ENCODE measurements at places on chromosomes 16 and 17. TPM values are rescaled to one million over a fixed set of nuclear protein-coding genes. Genes with fewer than 3 reads are reported as not detected.

Gene NPIPB6
- polyA plus RNA-seq, result not detected

Gene ARL2BP
- polyA plus RNA-seq, result 166 TPM

Gene HS3ST3B1
- polyA plus RNA-seq, result 12.2 TPM

Gene CD300A
- polyA plus RNA-seq, result 5.8 TPM

Gene LGALS9B
- polyA plus RNA-seq, result not detected

Gene TBC1D3G
- polyA plus RNA-seq, result not detected

Gene CETP
- 0.17 TPM for polyA plus RNA-seq

Gene TMEM235
- not detected for polyA plus RNA-seq

- H3K27ac ChIP-seq, result no peak overlapping the region
- no peak for DNase-seq
- no peaks in the 10 kb centered on the region for H3K27me3 ChIP-seq
- no peaks in the 10 kb centered on the region for H3K4me1 ChIP-seq
These were observed 63.0 kb upstream of the CES5A start for GRCh38 chr16:55938126-55938525.

GRCh38 chr17:68356949-68357455 is 65.7 kb downstream of the ARSG start:
- H3K27ac ChIP-seq, result peak overlapping the region; percentile 24
- DNase-seq, result peak; percentile 14
- H3K4me3 ChIP-seq, result peak overlapping the region; percentile 33
- H3K36me3 ChIP-seq, result no peaks in the 10 kb centered on the region
- H3K4me1 ChIP-seq, result peaks cover 51% of the 10 kb centered on the region

GRCh38 chr17:65690626-65691310 is 129.3 kb upstream of the AXIN2 start:
- no peaks in the 10 kb centered on the region for H3K27me3 ChIP-seq
- no peak overlapping the region for H3K27ac ChIP-seq
- H3K4me3 ChIP-seq, result no peak overlapping the region

GRCh38 chr16:14501331-14502255 is 128.5 kb downstream of the PARN start:
- H3K36me3 ChIP-seq, result no peaks in the 10 kb centered on the region
- no peak overlapping the region for H3K4me3 ChIP-seq
- no peaks in the 10 kb centered on the region for H3K27me3 ChIP-seq
- DNase-seq, result no peak
- H3K4me1 ChIP-seq, result no peaks in the 10 kb centered on the region
- H3K27ac ChIP-seq, result no peak overlapping the region

- DNase-seq, result no peak
- no peaks in the 10 kb centered on the region for H3K27me3 ChIP-seq
- no peaks in the 10 kb centered on the region for H3K4me1 ChIP-seq
- H3K4me3 ChIP-seq, result no peak overlapping the region
- no peaks in the 10 kb centered on the region for H3K36me3 ChIP-seq
- no peak overlapping the region for H3K27ac ChIP-seq
These were observed 39.9 kb downstream of the IQCK start for GRCh38 chr16:19757762-19758595.

GRCh38 chr16:27712251-27712711 is 162.3 kb downstream of the KATNIP start:
- H3K36me3 ChIP-seq, result peaks cover 5% of the 10 kb centered on the region
- H3K4me3 ChIP-seq, result no peak overlapping the region
- no peak for DNase-seq
- no peaks in the 10 kb centered on the region for H3K4me1 ChIP-seq

- H3K27me3 ChIP-seq, result no peaks in the 10 kb centered on the region
- peaks cover 3% of the 10 kb centered on the region for H3K4me1 ChIP-seq
- no peak for DNase-seq
These were observed 73.2 kb upstream of the MRTFB start for GRCh38 chr16:13997933-13998332.

- H3K36me3 ChIP-seq, result no peaks in the 10 kb centered on the region
- H3K27me3 ChIP-seq, result no peaks in the 10 kb centered on the region
- H3K4me3 ChIP-seq, result no peak overlapping the region
- H3K4me1 ChIP-seq, result no peaks in the 10 kb centered on the region
- DNase-seq, result no peak
These were observed 245.8 kb upstream of the CDH5 start for GRCh38 chr16:66120656-66121055.

GRCh38 chr16:24729243-24729950 is at the start of gene TNRC6A:
TNRC6A (plus strand) TSS chr16:24729651; CDS start chr16:24729842, 191 bp downstream.
- peaks cover 17% of the 10 kb centered on the region for H3K4me1 ChIP-seq
- DNase-seq, result peak; percentile 78
- H3K27me3 ChIP-seq, result no peaks in the 10 kb centered on the region
- H3K36me3 ChIP-seq, result no peaks in the 10 kb centered on the region
- H3K4me3 ChIP-seq, result peak within 1 kb of the TSS; percentile 90

DNA sequence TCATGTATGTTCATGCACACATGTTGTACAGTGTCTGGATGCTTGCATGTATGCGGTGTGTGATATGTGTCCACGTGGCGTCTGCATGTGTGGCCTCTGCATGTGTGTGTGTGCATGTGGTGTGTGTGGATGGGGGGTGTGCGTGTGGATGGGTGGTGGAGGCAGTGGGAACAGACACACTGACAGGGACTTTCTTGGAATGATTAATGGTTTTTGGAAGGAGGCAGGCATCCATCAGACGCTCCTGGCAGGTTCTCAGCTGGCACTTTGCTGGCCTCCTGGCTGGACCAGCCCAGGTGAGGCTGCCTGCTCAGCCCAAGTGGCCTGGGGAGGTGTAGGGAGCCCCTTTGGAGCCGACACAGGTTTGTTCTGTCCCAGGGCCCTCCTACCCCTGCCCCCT is 121.2 kb upstream of the CIBAR2 start:
- H3K27ac ChIP-seq, result no peak overlapping the region
- no peaks in the 10 kb centered on the region for H3K27me3 ChIP-seq
- H3K4me3 ChIP-seq, result no peak overlapping the region
- no peaks in the 10 kb centered on the region for H3K4me1 ChIP-seq

DNA sequence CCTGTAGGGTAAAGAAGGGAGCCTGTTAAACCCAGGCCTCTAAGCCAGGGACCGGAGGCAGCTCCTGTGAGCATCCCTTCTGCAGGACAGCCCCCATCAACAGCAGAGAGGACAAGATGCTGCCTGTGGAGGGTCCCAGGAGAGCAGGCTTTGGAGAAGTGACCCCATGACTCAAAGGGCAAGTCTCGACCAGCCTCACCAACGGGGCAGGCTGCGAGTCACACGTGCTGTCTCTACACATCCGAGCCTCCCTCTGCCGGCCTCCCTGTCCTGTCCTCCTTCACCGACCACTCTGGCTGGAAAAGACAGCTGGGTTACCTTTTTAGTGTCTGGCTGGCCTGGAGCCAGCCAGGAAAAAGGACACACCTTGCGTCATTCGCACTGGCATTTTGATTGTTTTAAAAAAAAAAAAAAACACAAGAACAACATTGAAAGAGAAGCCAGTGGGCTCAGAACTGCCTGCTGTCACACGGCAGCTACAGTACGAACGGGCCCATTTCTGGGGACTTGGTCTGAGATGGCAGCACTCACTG is 74.5 kb upstream of the RCVRN start:
- H3K27ac ChIP-seq, result no peak overlapping the region
- H3K4me1 ChIP-seq, result no peaks in the 10 kb centered on the region
- H3K36me3 ChIP-seq, result no peaks in the 10 kb centered on the region
- no peaks in the 10 kb centered on the region for H3K27me3 ChIP-seq
- H3K4me3 ChIP-seq, result no peak overlapping the region

DNA sequence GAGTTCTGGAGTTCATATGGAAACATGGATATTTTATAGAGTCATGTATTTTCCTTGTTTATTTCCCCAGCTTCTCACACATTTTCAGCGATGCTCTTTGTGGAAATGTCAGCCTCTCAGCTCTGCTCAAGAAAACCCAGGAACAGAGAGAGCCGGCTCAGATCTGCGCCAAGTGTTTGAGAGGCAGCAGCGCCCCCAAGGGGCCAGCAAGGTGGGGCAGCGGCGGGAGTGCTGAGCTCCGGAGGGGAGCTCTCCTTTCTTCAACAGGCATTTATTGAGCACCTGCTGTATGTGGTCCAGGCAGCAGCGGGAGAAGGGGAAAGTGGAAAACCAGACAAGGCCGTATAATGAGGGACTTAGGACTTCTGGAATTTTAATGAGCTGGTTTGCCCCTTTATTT is 421.1 kb upstream of the C16orf82 start:
- no peaks in the 10 kb centered on the region for H3K4me1 ChIP-seq
- H3K36me3 ChIP-seq, result no peaks in the 10 kb centered on the region
- no peak overlapping the region for H3K4me3 ChIP-seq
- H3K27ac ChIP-seq, result no peak overlapping the region
- no peaks in the 10 kb centered on the region for H3K27me3 ChIP-seq

- H3K4me1 ChIP-seq, result peaks cover 4% of the 10 kb centered on the region
- DNase-seq, result no peak
- H3K27me3 ChIP-seq, result peaks cover 6% of the 10 kb centered on the region
- H3K27ac ChIP-seq, result no peak overlapping the region
- no peaks in the 10 kb centered on the region for H3K36me3 ChIP-seq
These were observed 868 bp downstream of the FAM20A start for GRCh38 chr17:68600067-68600930.

- no peak overlapping the region for H3K27ac ChIP-seq
- DNase-seq, result no peak
- no peaks in the 10 kb centered on the region for H3K4me1 ChIP-seq
- no peak overlapping the region for H3K4me3 ChIP-seq
- H3K36me3 ChIP-seq, result no peaks in the 10 kb centered on the region
These were observed 105.7 kb upstream of the RCVRN start for GRCh38 chr17:10010752-10011151.

- H3K27ac ChIP-seq, result no peak overlapping the region
- peaks cover 86% of the 10 kb centered on the region for H3K36me3 ChIP-seq
- no peak for DNase-seq
- H3K4me1 ChIP-seq, result no peaks in the 10 kb centered on the region
- H3K4me3 ChIP-seq, result no peak overlapping the region
These were observed 11.5 kb downstream of the FLII start for GRCh38 chr17:18246880-18247612.

GRCh38 chr16:81711657-81712319 is 67.3 kb upstream of the PLCG2 start:
- DNase-seq, result no peak
- H3K36me3 ChIP-seq, result peaks cover 29% of the 10 kb centered on the region
- H3K4me3 ChIP-seq, result no peak overlapping the region
- H3K4me1 ChIP-seq, result peaks cover 16% of the 10 kb centered on the region
- H3K27ac ChIP-seq, result no peak overlapping the region
- no peaks in the 10 kb centered on the region for H3K27me3 ChIP-seq

DNA sequence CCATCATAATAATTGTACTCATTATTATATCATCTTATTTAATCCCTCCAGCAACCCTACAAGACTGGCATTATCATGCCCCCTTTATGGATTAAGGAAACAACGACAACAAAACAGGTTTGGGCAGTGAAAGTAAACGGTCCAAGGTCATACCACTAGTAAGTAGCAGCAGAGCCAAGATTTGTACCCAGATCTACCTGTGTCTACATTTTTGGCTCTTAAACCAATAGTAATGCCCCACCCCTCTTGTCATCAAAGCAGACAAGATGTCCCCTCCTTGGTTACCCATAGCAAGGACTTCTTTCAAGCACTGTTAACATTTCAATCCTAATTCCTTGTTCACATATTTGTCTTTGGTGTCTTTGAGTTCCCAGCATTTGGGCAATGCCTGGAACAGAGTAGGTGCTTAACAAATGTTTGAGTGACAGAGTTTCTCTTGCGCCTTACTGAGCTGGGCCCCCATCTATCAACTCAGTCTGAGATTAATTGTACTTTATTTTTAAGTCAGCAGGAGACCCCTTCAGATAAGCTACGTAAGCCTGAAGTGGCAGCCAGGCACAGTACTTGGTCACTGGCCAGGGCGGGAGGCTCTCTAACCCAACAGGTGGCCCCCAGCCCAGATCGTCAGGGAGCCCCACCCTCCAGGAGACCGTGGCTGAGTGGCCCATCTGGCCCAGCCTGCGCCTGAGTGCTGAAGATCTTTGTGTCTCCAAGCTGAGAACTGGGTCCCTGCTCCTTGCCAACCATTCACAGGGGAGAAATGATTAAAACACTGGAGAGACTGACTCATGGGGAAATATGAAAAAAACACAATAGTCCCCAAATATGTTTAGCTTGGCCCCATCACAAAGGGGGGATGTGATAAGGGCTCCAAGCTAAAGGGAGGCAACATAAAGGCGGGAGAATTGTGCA is 75.8 kb downstream of the AXIN2 start:
- DNase-seq, result no peak
- H3K4me3 ChIP-seq, result no peak overlapping the region
- H3K36me3 ChIP-seq, result no peaks in the 10 kb centered on the region
- H3K27me3 ChIP-seq, result no peaks in the 10 kb centered on the region
- H3K27ac ChIP-seq, result no peak overlapping the region

GRCh38 chr17:76198702-76199101 is 41.6 kb downstream of the RNF157 start:
- peak overlapping the region; percentile 79 for H3K27ac ChIP-seq
- no peak overlapping the region for H3K4me3 ChIP-seq
- no peaks in the 10 kb centered on the region for H3K27me3 ChIP-seq

DNA sequence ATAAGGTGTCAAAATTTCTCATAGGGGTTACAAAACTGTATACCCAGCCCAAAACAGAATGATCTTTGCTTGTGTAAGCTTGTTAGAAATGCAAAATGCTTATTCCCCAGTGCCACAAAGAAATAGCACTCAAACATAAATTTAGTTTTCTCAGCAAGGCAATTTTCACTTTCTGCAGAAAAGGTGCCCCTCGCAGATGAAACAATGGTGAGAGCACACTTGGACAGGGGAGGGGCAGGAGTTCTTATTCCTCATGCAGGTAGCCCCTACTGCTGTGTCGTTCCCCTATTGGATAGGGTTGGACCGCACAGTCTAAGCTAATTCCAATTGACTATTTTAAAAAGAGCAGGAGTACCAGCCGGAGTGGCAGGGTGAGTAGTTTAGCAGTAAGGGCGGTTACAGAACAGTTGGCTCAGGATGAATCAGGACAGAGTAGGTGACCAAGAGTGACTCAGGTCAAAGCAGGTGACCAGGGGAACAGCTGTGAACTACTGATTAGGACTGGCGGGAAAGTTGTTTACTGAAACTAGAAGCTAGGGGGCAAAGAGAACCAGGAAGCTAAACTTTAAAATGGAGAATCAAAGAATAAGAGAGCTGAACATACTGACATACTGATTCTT is 5.5 kb upstream of the LDHD start:
- no peak overlapping the region for H3K4me3 ChIP-seq
- H3K27ac ChIP-seq, result no peak overlapping the region
- DNase-seq, result no peak
- no peaks in the 10 kb centered on the region for H3K36me3 ChIP-seq

Data from naive thymus-derived CD4-positive, alpha-beta T cell (primary cell).